ENCODE measurements at places on chromosomes 3 and 15.

DNA sequence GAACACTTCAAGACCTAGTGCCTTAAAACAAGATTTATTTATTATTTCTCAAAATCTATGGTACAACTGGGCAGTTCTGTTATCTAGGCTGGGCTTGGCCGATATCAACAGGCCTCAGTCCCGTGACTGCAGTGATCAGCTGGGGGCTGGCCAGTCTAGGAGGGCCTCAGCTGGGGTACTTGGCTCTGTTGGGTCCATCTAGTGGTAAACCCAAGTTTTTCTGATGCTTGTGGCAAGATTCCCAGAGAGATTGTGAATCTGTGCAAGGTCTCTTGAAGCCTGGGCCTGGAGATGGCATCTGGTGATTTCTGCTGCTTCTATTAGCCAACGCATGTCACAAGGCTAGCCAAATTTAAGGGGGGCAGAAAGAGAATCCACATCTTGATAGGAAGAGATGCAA lies 482.4 kb upstream of the SGO1 start:
- no peak for DNase-seq

DNA sequence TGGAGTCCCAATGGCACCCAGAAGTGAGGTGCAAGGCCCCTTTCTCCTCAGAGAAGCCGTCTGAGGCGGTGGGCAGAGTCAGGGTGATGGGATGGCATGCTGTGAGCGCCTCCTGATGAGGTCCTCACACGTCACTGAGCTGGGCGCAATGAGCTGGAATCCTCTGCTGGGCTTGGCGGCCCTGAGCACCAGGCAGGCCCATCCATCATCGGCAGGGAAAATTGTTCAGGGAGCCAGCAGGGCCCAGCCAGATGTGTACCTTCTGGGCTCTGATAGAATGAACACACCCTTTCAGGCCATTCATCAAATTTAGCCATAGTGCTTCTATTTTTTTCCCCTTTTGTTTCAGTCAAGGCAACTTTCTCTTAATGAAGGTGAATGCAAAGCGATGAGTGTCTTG lies 43.7 kb downstream of the FAM3D start:
- no peak for DNase-seq

DNA sequence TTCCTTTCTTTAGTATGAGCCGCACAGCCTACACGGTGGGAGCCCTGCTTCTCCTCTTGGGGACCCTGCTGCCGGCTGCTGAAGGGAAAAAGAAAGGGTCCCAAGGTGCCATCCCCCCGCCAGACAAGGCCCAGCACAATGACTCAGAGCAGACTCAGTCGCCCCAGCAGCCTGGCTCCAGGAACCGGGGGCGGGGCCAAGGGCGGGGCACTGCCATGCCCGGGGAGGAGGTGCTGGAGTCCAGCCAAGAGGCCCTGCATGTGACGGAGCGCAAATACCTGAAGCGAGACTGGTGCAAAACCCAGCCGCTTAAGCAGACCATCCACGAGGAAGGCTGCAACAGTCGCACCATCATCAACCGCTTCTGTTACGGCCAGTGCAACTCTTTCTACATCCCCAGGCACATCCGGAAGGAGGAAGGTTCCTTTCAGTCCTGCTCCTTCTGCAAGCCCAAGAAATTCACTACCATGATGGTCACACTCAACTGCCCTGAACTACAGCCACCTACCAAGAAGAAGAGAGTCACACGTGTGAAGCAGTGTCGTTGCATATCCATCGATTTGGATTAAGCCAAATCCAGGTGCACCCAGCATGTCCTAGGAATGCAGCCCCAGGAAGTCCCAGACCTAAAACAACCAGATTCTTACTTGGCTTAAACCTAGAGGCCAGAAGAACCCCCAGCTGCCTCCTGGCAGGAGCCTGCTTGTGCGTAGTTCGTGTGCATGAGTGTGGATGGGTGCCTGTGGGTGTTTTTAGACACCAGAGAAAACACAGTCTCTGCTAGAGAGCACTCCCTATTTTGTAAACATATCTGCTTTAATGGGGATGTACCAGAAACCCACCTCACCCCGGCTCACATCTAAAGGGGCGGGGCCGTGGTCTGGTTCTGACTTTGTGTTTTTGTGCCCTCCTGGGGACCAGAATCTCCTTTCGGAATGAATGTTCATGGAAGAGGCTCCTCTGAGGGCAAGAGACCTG lies 13.2 kb downstream of the GREM1 start:
- DNase-seq: no peak

DNA sequence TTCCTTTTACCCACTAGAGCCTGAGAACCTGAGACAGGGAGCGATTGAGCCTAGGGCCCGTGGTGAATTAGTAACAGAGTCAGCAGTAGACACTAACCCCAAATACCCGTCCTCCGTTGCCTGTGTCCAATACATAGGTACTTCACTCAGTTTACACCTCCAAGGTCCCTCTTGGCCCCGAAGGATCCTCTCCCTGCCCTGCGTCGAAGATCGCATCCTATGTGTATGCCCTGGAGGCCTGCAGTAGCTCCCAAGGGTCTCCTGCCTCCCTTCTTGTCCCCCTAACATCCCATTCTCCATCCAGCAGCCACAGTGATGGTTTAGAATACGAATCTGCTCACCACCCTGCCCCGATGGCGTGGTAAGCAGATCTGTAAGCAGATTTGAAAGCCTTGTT lies 67.0 kb downstream of the ISG20 start:
- DNase-seq: no peak

DNA sequence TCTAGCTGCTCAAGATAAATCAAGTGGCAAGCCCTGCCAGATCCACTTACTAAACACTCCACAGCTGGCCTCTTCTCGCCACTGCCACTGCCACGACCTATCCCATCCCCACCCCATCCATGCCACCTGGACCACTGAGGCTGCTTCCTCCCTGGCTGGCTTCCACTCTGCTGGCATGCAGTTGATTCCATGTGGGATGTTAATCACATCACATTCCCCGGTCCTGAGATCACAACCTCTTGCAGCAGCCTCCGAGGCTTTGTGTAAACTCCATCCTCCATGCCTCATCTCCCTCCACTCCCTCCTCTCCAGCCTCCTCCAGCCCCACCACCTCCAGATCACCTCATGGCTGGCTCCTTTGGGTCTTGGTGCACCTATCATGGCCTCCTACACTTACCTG lies 7.7 kb downstream of the NCKIPSD start:
- DNase-seq: no peak

All from GM13977 (cell line).